ENCODE measurements at places on chromosomes 12 and 14. TPM values are rescaled to one million over a fixed set of nuclear protein-coding genes. Genes with fewer than 3 reads are reported as not detected.
A peak's percentile ranks its signal among the peaks of the same experiment; 100 is the strongest.

The LRP1-AS gene
- total RNA-seq, result not detected

The CARMIL3 gene
- 1.6 TPM for total RNA-seq

The TAS2R8 gene
- total RNA-seq, result 0.42 TPM

The NTN4 gene
- total RNA-seq, result 4.8 TPM

The RERGL gene
- total RNA-seq, result 0.40 TPM

The RNASE2 gene
- not detected for total RNA-seq

The CCER1 gene
- total RNA-seq, result not detected

DNA sequence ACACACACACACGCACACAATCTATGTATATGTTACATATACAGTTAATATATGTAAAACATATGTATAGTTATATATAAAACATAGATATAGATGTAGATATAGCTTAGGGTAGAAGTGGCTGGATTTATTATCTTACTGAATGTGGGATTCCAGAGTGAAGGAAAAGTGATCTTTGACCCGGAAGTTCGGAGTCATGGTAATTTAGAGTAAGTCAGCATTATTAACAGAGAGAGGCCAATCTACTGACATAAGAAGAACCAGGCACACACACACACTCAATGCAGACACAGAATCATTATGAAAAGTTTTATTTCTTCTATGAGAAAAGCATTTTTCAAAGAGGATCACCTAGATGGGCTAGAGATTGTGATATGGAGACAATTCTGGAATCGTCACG, 384.2 kb upstream of the NOVA1 start:
- DNase-seq, result no peak

DNA sequence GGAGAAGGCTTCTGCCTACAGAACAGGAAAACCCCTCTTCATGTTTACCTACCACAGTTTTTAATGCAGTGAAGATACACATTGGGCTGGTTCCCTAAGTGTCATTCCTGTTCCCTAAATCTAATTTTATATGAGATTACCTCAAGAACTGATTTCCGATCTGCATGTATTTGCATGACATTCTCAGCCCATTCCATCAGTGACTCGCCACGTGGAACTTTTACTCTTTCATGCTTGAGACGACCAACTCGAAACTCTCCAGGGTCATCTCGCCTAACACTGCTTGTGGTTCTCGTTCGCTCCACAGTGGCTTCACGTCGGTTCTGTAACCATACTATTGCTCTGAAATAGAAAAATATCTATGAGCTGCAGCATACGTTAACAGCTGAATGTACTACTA, 83.1 kb upstream of the STRN3 start:
- no peak for DNase-seq

DNA sequence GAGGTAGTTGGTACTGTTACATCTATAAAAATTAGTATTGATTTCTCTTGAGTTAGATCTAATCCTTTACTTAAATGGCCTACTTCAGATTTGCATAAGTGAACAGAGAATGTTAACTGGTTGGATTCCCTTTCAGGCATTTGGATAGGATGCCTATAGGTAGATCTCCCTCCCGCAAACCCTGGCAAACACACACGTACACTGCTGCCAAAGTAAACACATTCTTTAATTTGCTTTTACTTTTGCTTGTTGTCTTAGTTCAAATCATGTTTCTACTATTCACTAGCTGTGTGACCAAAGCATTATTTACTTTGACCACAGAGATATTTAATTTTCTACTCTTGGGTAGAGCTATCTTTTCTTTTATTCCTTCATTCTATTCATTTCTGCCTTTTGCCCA, 936.1 kb upstream of the FBXO33 start:
- no peak for DNase-seq

- DNase-seq, result peak; percentile 48
Measured at GRCh38 chr12:124993626-124994436, at the start of gene BRI3BP. BRI3BP (plus strand) TSS chr12:124993645; CDS start chr12:124993791, 146 bp downstream.

DNA sequence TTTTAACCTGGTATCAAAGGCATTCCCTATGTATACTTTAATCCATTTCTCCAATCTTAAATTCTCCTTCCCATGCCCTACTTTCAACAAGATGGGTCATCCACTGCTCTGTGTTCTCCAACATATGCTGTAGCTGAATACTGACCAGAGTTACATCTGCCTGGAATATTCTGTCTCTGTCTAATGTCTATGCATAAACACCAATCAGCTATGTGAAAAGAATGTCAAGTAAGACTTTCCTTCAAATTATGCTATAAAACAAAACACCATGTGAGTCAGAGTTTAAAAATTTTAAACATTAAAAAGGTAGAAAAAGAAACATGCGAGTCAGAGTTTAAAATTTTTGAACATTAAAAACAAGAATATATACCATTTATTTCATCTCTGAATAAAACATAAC, 19.3 kb downstream of the NT5DC3 start:
- no peak for DNase-seq
